KBM-7 (cell line): ENCODE measurements at places on chromosomes 4 and X.
A peak's percentile ranks its signal among the peaks of the same experiment; 100 is the strongest.

GRCh38 chrX:130267956-130268448 is 697 bp downstream of the ZNF280C start:
- DNase-seq: no peak

DNA sequence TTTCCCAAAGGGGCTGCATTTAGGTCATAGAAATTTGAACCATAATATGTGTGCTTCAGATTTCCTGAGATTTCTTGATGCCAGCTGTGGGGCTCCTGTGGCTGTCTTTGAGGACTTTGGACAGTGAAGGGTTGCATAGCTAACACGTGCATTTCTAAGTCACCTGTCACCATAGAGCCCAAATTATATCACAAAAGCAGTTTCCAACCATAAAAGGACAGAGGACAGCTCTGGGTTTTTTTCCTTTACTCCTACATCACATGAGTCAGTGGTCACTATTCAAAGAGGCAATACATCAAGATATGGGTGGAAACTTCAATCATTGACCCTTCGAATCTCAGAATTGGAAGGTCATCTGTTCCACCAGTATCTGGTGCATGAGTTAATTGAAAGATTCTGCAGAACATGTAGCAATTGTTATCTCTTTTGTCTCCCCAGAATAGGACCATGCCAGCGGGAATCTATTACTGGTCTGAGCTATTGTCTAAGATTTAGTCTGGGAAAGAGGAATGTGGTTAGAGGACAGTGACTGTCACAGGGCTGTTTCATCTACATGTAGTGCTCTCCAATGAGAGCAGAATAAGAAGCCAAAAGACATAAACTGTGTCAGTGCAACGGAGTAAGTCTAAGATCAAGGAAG is 133.5 kb downstream of the AASDH start:
- DNase-seq: no peak

- DNase-seq: peak; percentile 72
Observed at GRCh38 chr4:105520819-105521790, 31.3 kb upstream of the ARHGEF38 start.

DNA sequence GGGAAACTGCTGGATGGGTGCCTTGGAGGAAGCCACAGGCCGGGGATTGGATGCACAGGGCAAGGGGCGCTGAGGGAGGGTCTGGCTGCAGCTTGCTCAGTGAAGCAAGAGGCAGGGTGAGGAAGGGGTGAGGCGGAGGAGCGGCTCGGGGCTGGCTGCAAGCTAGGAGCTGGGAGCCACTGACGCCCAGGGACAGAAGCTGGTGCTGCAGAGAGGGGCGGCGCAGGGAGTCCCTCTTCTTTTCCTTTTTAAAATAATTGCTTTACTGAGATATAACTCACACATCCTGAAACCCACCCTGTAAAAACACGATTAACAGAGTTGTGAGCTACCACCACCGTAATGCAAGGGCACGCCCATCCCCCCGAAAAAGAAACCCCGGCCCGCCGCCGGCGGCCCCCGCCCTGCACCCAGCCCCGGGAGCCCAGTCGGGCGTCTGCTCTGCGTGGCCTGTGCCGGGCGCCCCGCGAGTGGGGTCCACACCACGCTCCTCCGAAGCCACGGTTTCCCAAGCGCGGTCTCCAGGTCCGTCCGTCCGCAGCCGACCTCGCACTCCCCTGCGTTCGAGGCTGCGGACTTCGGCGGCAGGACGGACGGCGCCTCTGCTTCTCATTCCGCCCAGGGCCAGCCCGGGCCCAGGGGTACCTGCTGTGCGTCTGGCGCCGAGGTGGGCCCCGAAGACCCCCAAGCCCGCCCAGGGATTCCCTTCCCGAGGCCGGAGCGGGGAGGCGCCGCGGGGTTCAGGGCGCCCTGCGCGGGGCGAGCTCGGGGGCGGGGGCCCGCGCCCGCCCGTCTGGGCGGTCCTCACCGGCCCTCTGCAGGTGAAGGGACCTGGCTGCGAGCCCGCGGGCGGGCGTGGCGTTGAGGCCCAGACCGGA is 866 bp upstream of the UVSSA start:
- peak; percentile 65 for DNase-seq

DNA sequence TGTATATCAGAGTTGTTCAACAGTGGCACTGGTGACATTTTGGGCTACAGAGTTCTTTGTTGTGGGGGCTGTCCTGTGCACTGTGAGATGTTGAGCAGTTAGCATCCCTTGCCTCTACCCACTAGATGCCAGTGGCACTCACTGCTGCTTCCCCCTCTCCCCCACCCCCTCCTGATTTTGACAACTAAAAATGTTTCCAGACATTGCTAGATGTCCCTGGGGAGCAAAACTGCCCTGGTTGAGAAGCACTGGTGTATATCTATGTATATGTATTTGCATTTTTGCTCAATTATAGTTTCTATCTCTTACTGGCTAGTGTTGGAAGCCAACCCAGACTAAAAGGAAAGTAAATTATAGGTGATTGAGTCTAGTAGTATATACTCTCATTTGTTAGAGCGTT is 2.4 kb downstream of the TMEM131L start:
- DNase-seq: no peak

DNA sequence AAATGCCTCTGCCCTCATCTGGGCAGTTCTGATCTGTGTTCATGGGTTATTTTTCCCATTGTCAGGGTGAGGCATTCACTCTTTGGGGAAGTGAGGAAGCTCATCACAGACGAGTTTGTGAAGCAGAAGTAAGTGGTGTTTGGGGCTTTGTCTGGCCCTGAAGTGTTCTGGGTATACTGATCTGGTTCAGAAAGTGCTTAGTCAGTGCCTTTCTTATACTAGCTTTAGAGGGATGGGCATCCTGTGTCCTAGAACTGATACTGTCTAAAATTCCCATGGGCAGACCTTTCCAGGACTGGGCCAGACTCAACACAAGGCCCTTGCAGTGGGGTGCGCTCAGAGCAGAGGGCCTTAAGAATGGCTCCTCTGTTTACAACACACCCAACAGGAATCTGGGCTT is 6.4 kb downstream of the TRO start:
- DNase-seq: no peak

DNA sequence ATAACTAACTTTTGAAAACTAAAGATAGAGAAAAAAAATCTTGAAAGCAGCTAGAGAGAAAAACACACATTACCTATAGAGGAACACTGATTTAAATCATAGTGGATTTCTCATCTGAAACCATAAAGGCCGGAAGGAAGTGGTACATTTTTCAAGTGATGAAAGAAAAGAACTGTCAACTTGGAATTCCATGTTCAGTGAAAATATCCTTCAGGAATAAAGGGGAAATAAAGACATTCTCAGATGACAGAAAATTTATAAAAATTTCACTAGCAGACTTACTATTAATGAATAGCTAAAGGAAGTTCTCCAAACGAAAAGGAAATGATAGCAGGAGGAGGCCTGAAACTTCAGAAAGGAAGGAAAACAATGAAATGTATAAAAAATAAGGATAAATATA is 7.6 kb upstream of the JADE3 start:
- no peak for DNase-seq

GRCh38 chr4:1683736-1684505 is at the start of gene FAM53A:
Gene FAM53A (minus strand): TSS chr4:1684313. CDS start chr4:1668741, 15,572 bp downstream.
- DNase-seq: peak; percentile 57

DNA sequence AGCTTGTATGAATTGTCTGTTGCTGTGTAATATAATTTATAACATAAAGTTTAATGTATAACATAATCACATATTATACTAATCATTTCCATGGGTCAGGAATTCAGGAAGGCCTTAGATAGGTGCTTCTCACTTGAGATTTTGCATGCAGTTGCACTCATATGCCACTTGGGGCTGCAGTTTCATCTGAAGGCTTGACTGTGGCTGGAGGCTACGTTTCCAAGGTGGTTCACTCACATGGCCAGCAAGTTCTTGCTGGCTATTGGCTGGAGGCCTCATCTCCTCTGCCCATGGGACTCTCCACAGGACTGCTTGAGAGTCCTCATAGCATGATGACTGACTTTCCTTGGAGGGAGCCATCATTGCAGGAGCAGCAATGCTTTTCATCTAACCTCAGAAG is 53.4 kb upstream of the STX18 start:
- DNase-seq: no peak

DNA sequence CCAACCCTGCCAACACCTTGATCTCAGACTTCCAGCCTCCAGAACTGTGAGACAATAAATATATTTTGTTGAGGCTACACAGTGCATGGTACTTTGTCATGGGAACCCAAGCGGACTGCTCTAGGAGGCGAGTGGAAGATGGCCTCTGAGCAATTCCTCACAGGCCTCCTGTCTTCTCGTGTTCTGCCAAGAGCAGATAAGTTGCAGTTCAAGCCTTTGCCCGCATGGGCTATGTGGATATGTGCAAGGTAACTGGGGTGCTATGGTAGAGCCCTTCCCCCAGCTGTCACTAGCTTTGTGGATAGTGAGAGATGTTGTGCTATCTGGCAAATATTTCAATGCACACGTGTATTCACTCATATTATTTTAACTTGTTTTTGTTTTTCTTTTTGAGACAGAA is 156.0 kb upstream of the BCOR start:
- no peak for DNase-seq

- no peak for DNase-seq
Observed at GRCh38 chr4:2247128-2248043, 5.5 kb upstream of the HAUS3 start.

DNA sequence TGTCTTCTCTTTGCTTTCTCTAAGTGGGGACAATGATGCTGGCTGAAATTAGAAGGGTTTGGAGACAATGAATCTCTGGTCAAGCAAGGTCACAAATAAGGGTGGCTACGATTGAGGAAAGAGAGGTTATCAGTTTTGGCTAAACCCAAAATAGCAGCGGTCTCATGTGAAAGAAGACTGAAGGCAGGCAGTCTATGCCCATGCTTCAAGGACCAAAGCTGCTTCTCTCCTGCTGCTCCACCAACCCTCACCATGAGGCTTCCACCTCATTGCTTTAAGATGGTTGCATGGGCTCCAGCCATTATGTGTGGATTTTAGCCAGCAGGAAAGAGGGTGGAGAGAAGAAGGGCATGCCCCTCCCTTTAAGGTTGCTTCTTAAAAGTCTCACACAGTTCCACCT is 114.1 kb upstream of the TRIM2 start:
- DNase-seq: no peak

DNA sequence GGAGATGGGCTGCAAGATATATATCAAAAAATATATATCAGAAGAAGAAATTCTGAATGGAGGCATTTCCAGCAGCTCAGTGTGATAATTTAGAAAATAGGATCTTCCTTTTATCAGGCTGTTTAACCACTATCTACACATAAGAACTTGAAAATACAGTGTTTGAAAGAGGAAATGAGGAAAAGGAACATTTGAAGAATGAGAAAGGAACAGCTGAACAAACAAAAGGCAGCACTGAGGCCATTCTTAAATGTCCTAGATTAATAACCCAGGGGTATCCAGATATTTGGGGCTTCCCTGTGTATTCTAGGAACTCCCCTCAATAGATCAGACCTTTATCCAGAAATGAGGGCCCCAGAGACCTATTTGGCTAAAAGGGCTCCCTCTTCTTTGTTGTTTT is 4.1 kb downstream of the SLC39A8 start:
- peak; percentile 38 for DNase-seq

DNA sequence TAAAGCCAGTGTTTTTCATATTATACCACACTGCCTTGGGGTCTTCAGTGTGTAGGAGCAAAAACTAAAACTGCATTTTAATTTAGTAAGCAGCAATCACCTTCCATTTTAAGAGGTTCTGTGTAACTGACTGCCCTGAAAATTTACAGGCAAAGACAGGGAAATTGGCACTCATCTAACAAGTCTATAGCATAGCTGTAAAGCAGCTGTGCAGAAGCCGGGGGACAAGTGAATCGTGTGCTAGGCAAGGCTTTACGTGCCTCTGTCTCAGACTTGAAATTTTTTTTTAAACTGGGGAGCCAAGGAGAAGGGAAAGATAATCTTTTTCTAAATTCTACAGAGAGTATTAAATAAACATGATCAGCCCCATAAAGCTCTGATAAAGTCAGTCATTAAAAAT is 39.7 kb downstream of the TSPAN5 start:
- DNase-seq: no peak

GRCh38 chr4:128521648-128522111 is 234.1 kb upstream of the PGRMC2 start:
- DNase-seq: no peak

- peak; percentile 28 for DNase-seq
Observed at GRCh38 chr4:95129821-95130311, 372.1 kb downstream of the BMPR1B start.

GRCh38 chr4:83197555-83198235 is 83.2 kb upstream of the PLAC8 start:
- DNase-seq: peak; percentile 93

GRCh38 chr4:41631523-41631922 is 93.6 kb downstream of the LIMCH1 start:
- no peak for DNase-seq

DNA sequence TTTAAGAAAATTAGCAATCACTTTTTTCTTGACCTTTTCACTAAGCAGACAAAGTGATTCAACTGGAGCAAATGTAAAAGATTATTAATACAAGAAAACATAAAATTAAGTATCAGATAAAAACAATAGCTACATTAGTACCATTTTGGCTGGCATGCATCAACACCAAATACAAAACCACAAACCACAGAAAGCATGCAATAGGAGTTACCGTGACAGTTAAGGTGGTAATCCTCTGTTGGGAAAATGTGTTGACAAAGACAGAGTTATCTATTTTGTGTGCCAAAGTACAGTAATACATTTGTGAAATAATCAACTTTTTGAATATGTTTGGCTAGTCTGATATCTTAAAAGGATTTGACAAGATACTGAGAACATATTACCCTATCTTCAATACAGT is 89.8 kb upstream of the ETNPPL start:
- peak; percentile 40 for DNase-seq

DNA sequence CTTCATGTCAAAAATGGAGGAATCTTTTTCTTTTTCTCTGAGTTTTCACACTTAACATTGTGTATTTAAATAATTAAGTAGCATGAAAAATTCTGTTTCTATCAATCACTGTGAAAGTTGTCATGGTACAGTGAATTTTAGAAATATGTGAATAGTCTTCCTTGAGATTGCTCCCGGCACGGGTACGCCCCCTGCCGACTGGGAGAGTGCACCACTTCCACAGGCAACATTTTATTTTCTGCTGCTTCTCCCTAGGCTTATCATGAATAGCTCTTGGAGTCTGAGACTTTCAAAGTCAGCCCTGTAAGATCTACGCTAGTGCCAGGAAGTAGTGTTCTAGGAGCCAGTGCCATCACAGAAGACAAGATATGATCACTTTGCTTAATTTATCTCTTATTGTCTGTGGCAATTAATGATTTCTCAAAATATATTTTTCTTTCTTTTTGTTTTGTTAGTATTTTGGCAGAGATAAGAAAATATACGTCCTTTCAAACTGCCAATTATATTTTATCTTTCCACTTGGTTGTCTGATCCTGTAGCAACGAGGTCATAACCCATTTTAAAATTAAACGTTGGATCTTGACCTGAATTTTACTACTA is 763.8 kb upstream of the AADAT start:
- DNase-seq: peak; percentile 71

DNA sequence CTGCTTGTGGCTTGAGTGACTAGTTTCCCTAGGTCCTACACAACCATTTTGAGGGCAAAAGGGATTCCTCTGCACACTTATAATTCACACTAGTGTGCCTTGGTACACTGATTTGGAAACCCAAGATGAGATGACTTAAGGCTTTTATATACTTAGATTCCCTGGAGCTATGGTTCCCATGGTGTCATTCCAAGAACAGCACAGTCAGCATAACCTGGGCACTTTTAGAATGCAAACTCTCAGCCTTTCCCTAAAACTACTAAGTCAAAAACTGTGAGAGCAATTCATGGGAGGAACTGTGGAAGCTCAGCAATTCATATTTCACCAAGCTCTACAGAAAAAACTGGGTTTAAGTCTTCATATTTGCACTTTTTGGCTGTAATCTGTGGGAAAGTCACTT is 38.0 kb upstream of the ZC4H2 start:
- DNase-seq: no peak

- no peak for DNase-seq
Observed at GRCh38 chr4:6085691-6086628, 67.7 kb upstream of the C4orf50 start.
